Mesendoderm (in vitro differentiated cells): ENCODE measurements at places on chromosomes 7 and 10.

- peaks cover 3% of the 10 kb centered on the region for H3K4me1 ChIP-seq
- no peak overlapping the region for H3K27ac ChIP-seq
- H3K4me3 ChIP-seq = no peak overlapping the region
- peak; percentile 68 for DNase-seq
- H3K27me3 ChIP-seq = no peaks in the 10 kb centered on the region
- H3K36me3 ChIP-seq = no peaks in the 10 kb centered on the region
Observed at GRCh38 chr7:76397409-76398183, 11.9 kb downstream of the SSC4D start.

DNA sequence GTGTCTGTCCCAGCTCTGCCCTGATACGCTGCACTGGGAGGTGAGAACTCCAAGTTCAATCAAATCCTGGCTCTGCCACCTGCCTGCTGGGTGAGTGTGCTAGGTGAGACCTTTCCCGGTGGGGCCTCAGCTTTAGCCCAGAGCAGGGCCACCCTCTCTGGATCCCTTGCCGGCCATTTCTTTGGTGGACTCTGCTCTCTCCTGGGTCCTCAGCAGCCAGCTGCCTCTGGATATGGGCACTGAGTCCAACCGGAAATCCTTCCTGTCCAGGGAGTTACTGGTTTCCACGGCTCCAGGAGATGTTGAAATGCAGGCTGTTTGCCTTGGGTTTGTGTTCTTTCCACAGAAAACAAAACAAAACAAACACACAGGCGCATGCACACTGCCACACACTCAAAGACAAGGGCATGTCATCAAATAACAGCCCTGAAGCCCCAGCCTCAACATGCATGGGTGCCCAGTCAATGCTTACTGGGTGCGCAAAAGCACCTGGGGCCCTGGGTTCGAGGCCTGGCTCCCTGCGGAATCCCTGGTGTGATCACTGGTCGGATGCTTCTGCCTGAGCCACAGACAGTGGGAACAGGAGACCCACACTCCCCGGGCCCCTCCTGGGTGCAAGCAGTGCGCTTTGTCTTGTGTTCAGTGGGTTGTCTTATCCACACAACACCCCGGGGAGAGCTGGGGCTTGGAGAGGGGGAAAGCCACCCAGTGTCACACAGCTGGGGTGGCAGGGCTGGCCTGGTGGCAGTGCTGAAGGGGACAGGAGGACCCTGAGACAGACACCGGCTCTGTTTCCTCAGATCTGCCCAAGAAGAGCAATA lies 33.1 kb downstream of the PPIF start:
- H3K27ac ChIP-seq = no peak overlapping the region
- no peak overlapping the region for H3K4me3 ChIP-seq
- H3K36me3 ChIP-seq = no peaks in the 10 kb centered on the region
- no peak for DNase-seq
- no peaks in the 10 kb centered on the region for H3K27me3 ChIP-seq
- H3K4me1 ChIP-seq = no peaks in the 10 kb centered on the region

GRCh38 chr7:104791080-104791479 lies 222.9 kb upstream of the KMT2E start:
- H3K4me3 ChIP-seq = no peak overlapping the region
- no peaks in the 10 kb centered on the region for H3K27me3 ChIP-seq
- no peak overlapping the region for H3K27ac ChIP-seq
- no peaks in the 10 kb centered on the region for H3K4me1 ChIP-seq

- no peaks in the 10 kb centered on the region for H3K27me3 ChIP-seq
- DNase-seq = no peak
- no peak overlapping the region for H3K4me3 ChIP-seq
- no peaks in the 10 kb centered on the region for H3K36me3 ChIP-seq
- H3K4me1 ChIP-seq = no peaks in the 10 kb centered on the region
Observed at GRCh38 chr7:121397822-121398221, 1.7 kb upstream of the FAM3C start.

GRCh38 chr7:129238546-129238945 lies 13.7 kb downstream of the AHCYL2 start:
- H3K4me1 ChIP-seq = no peaks in the 10 kb centered on the region
- no peak for DNase-seq
- no peak overlapping the region for H3K27ac ChIP-seq
- no peaks in the 10 kb centered on the region for H3K27me3 ChIP-seq

- H3K27me3 ChIP-seq = no peaks in the 10 kb centered on the region
- no peaks in the 10 kb centered on the region for H3K4me1 ChIP-seq
- H3K4me3 ChIP-seq = no peak overlapping the region
- DNase-seq = no peak
- no peak overlapping the region for H3K27ac ChIP-seq
- H3K36me3 ChIP-seq = no peaks in the 10 kb centered on the region
Observed at GRCh38 chr10:128047991-128048818, 78.0 kb downstream of the MKI67 start.

GRCh38 chr10:83367036-83367435 lies 772.3 kb upstream of the GHITM start:
- H3K36me3 ChIP-seq = no peaks in the 10 kb centered on the region
- no peaks in the 10 kb centered on the region for H3K4me1 ChIP-seq
- no peaks in the 10 kb centered on the region for H3K27me3 ChIP-seq
- DNase-seq = peak; percentile 16
- H3K4me3 ChIP-seq = no peak overlapping the region

DNA sequence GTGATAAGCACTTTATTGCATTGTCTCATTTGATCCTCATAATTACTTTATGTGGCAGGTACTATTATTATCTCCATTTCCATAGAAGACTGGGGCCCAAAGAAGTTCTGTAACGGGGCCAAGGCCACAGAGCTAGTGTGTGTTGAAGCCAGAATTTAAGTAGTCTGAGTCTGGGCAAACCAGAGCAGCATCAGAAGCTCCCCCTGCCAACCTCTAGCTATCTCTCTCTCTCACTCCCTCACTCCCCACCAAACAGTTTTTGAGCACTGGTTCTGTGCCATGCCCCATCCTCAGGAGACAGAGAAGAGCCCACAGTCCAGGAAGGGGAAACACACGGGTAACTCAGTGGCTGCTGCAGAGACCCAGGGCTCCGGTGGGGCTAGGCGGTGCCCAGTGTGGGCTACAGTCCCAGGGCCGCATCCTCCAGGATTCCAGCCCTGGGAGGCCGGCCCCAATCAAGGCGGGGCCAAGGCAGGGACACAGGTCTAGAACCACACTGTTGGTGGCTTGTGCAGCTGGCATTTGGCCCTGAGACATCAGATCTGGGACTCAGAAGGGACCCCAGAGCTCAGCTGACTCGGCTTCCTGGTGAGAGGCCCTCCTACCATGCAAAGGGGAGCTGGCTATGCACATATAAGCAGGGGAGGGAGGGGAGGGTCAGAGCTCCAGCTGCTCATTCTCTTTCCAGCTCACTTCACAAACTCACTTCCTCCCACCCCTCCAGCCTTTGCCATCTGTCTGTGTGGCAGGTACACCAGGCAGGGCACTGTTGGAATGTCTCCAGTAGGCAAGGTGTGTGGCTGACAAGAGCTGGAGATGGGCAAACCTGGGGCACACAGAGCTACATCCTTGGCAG lies 34.4 kb downstream of the COL13A1 start:
- H3K36me3 ChIP-seq = no peaks in the 10 kb centered on the region
- no peak for DNase-seq
- peaks cover 15% of the 10 kb centered on the region for H3K4me1 ChIP-seq
- H3K27me3 ChIP-seq = no peaks in the 10 kb centered on the region
- H3K4me3 ChIP-seq = no peak overlapping the region

GRCh38 chr7:98879198-98879978 lies 1.1 kb downstream of the TRRAP start:
- no peaks in the 10 kb centered on the region for H3K27me3 ChIP-seq
- peak overlapping the region; percentile 84 for H3K4me3 ChIP-seq
- H3K4me1 ChIP-seq = no peaks in the 10 kb centered on the region
- DNase-seq = peak; percentile 74
- H3K27ac ChIP-seq = no peak overlapping the region
- H3K36me3 ChIP-seq = peaks cover 5% of the 10 kb centered on the region

DNA sequence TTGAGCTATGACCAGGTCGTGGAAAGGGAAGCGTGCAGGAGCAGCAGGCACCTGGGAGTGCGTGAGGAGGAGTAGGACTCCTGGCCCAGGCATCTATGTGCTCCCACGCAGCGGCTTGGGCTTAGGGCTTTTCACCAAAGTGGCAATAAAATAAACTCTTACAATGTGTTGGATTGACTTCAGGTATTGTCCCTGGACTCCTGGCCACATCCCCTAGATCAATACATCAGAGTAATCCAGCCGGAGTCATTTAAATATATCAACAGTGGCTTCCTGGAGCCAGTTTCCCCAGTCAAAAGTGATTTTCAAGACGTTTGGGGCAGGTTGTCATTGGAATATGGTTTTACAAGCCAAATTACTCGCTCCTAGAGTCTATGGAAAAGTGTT lies 344.4 kb downstream of the WDR11 start:
- H3K27ac ChIP-seq = no peak overlapping the region
- H3K36me3 ChIP-seq = no peaks in the 10 kb centered on the region
- no peak overlapping the region for H3K4me3 ChIP-seq
- no peaks in the 10 kb centered on the region for H3K27me3 ChIP-seq
- DNase-seq = no peak

GRCh38 chr7:142866361-142867096 lies 11.7 kb downstream of the EPHB6 start:
- H3K36me3 ChIP-seq = no peaks in the 10 kb centered on the region
- no peaks in the 10 kb centered on the region for H3K4me1 ChIP-seq
- DNase-seq = peak; percentile 74
- no peak overlapping the region for H3K27ac ChIP-seq

- DNase-seq = peak; percentile 90
- no peak overlapping the region for H3K4me3 ChIP-seq
- peak overlapping the region; percentile 14 for H3K27ac ChIP-seq
- H3K36me3 ChIP-seq = no peaks in the 10 kb centered on the region
- no peaks in the 10 kb centered on the region for H3K27me3 ChIP-seq
Observed at GRCh38 chr7:2814946-2815874, 28.9 kb downstream of the GNA12 start.

GRCh38 chr7:83807774-83808173 lies 158.8 kb upstream of the SEMA3E start:
- no peaks in the 10 kb centered on the region for H3K4me1 ChIP-seq
- H3K27me3 ChIP-seq = no peaks in the 10 kb centered on the region
- no peak overlapping the region for H3K4me3 ChIP-seq
- DNase-seq = no peak
- H3K36me3 ChIP-seq = no peaks in the 10 kb centered on the region

- H3K36me3 ChIP-seq = no peaks in the 10 kb centered on the region
- H3K27ac ChIP-seq = no peak overlapping the region
- no peak for DNase-seq
- no peaks in the 10 kb centered on the region for H3K4me1 ChIP-seq
Observed at GRCh38 chr10:58930500-58930899, 245.9 kb upstream of the PHYHIPL start.

GRCh38 chr7:109003742-109004141 lies 434.1 kb downstream of the DNAJB9 start:
- H3K4me3 ChIP-seq = no peak overlapping the region
- no peak overlapping the region for H3K27ac ChIP-seq
- H3K4me1 ChIP-seq = no peaks in the 10 kb centered on the region
- peak; percentile 58 for DNase-seq
- H3K27me3 ChIP-seq = no peaks in the 10 kb centered on the region
- no peaks in the 10 kb centered on the region for H3K36me3 ChIP-seq

DNA sequence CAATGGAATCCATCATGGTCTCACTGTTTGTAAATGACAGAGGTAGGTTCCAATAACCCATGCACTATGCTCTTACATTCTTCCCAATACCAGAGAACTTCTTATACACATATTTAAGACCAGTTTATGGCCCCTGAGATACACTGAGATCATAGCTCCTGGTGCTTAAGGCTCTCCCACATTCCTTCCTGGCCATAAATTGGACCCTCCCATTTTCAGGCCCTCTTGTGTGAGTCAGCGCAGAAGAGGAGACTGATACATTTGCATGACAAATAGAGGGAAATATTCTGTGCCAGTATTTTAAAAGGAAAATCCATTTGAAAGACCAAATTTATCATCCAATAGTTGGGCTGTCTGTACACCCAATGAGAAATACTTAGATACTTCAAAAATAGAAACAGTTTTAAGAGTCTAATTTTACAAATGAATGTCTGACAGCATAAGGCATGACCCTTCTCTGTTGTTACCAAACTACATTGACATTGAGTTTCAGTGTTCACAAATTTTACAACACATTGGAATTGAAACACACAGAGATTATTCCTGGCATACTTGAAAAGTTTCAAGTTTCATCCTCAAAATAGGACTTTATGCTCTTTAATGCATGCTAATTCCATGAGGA lies 35.3 kb downstream of the SLC16A9 start:
- peak; percentile 54 for DNase-seq
- H3K4me1 ChIP-seq = peaks cover 2% of the 10 kb centered on the region
- no peaks in the 10 kb centered on the region for H3K27me3 ChIP-seq
- no peaks in the 10 kb centered on the region for H3K36me3 ChIP-seq

DNA sequence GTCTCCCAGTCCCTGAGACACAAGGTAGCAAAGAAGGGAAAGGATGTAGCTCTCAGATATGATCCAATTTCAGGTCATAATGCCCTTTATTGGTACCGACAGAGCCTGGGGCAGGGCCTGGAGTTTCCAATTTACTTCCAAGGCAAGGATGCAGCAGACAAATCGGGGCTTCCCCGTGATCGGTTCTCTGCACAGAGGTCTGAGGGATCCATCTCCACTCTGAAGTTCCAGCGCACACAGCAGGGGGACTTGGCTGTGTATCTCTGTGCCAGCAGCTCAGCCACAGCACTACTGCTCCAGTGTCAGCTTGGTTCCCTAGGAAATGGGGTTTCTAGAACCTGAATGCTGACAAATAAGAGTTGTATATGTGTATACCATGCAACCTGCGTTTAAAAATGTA lies 74.6 kb upstream of the PRSS58 start:
- H3K27me3 ChIP-seq = no peaks in the 10 kb centered on the region
- no peaks in the 10 kb centered on the region for H3K4me1 ChIP-seq
- no peak overlapping the region for H3K4me3 ChIP-seq
- H3K36me3 ChIP-seq = no peaks in the 10 kb centered on the region
- H3K27ac ChIP-seq = no peak overlapping the region

GRCh38 chr10:89518876-89519842 lies 16.2 kb downstream of the SLC16A12 start:
- H3K27ac ChIP-seq = no peak overlapping the region
- no peaks in the 10 kb centered on the region for H3K4me1 ChIP-seq
- H3K27me3 ChIP-seq = no peaks in the 10 kb centered on the region
- H3K36me3 ChIP-seq = no peaks in the 10 kb centered on the region
- no peak overlapping the region for H3K4me3 ChIP-seq
- DNase-seq = no peak

GRCh38 chr7:39904077-39904486 lies 46.0 kb upstream of the CDK13 start:
- no peaks in the 10 kb centered on the region for H3K4me1 ChIP-seq
- no peak overlapping the region for H3K4me3 ChIP-seq
- no peak for DNase-seq
- H3K27me3 ChIP-seq = no peaks in the 10 kb centered on the region

DNA sequence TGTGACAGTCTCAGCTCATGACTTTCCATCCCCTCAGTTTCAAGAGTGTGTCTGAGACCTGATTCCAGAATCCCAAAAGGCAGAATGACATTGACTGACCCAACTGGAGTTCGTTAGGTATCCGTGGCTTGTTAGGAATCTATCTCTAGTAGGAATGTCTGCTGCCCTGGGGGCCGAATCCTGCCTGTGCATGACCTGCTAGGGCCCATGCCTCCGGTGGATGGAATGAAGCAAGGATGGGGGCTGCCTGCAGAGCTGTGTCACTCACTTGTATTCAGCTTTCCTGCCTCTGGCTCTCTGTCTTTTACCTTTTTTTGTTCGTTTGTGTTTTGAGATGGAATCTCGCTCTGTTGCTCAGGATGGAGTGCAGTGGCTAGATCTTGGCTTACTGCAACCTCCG lies 129.5 kb downstream of the SDK1 start:
- H3K4me3 ChIP-seq = no peak overlapping the region
- peaks cover 3% of the 10 kb centered on the region for H3K4me1 ChIP-seq
- no peak overlapping the region for H3K27ac ChIP-seq
